ENCODE measurements at places on chromosomes 12 and 14.
A peak's percentile ranks its signal among the peaks of the same experiment; 100 is the strongest.

DNA sequence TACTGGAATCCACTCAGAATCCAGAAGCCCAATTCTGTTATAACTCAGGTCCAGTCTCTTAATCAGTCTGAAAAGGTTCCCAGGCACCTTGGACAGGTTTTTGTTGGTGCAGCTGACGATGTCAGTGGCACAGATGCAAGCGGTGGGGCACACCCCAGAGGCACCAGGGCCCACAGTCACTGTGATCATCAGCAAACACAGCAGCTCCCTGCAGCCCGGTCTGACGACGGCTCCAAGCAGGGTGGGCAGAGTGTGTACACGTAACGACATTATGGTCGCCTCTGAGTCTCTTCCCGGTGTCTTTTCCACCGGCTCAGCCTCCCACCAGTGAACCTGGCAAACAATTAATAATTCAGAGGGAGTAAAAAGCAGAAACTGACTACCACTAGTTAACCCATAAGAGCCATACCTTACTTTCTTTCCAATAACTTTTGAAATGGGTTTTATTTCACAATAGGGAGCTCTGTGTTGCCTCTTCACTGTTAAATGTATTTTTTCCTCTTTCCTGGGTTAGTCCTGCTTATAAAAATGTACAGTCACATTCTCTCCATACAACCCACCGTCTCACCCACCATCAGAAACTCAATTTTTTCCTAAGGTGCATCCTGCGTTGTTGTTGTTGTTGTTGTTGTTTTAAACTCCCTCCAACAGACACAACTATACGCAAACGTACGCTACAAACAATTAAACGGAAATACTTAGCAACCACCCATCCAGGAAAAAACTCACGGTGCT is 521 bp upstream of the PCED1B start:
- DNase-seq, result no peak

GRCh38 chr12:91142221-91142631 is 30.9 kb upstream of the LUM start:
- no peak for DNase-seq

- no peak for DNase-seq
Observed at GRCh38 chr12:64103825-64104740, 118.0 kb downstream of the KICS2 start.

DNA sequence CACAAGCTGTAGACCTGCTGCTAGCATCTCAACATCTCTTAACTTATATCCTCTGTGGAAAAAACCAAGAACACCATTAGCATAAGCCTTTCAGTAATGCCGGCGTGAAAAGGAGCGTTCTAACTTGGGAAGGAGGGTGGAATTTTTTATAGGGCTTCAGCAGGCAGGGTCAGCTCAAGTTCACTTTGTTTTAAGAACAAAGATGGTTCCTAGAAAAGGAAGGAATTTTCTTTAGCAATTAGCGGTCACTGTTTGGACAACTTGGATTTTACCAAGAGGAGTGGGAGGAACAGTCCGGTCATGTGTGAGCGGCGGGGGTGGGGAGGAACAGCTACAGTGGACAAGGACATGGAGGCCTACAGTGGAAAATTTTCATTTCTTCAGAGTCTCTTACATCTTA is 35.9 kb downstream of the BBS10 start:
- DNase-seq, result no peak

DNA sequence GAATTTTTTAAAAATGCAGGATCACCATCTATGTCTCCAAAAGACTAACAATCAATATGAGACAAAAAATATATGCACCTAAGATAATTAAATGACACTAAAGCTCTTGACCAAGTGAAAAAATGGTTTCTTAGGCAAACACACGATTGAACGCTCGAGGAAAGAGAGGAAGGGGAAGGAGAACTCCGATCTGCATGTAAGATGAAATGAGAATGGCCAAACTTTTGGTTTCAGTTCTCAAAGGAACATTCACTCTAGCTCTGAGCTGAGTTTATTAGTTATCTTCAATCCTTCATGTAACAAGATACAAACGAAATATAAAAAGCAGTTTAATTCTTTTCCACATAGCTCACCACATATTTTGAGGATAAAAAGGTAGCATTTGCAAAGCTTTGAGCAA is 2.8 kb downstream of the DYRK4 start:
- no peak for DNase-seq

- no peak for DNase-seq
Observed at GRCh38 chr14:71583194-71583593, 349.0 kb upstream of the RGS6 start.

DNA sequence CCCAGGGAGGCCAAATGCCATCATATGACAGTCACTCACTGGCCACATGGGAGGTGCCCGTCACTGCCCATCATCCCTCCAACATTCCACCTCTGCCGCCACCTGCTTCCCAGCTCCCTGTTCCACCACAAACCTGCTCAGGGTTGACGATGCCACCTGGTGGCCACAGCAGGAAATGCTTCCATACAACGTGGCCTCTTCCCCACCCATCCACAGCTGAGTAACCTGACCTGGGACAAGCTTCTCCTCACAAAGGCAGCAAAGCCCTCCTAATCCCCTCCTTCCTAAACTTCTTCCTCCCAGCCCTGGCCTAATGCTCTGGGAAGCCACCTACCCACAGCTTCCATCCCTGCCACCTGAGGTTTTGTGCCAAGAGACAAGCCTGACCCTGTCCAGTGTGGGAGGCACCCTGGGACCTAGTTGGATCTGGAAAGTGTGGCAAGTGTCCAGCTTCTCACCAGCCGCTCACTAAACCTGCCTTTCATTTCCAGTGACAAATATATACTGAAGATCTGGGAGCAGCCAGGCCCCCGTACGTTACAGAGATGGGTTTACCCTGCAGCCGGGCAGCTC is 4.3 kb downstream of the DEGS2 start:
- DNase-seq, result peak; percentile 76

DNA sequence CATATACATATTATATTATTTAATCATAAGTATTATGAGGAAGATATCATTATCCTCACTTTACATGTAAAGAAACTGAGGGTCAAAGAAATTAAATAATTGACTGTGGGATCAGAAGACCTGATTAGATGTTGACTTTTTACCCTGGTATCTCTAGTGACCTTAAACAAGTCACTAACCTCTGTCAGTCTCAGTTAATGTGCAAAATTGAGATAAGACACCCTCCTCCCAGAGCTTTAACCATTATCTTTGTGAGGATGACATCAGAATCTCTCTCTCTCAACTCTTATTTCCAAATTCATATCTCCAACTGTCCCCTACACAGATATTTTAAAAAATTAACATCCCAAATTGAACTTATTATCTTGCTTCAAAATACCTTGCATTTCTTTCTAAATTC is 177.8 kb downstream of the KLHL28 start:
- no peak for DNase-seq

GRCh38 chr14:58746261-58746660 is 108.5 kb downstream of the DACT1 start:
- no peak for DNase-seq

DNA sequence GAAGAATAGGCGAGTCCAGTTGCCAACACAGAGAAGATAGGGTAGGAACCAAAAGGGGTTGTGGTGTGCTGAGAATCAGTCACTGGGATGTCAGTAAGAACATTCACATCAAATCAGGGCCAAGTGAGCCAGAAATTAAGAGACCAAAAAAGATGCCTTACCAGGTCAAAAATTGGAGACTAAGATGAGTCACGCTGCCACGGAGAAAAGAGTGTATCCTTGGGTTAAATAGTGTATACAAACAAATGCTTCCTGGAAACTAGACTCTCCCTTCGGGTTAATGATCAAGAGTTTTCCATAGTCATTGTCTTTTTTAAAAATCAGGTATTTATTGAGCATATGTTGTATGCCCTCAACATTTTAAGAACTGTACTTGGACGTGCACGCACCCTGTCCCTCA is 45.2 kb upstream of the BAZ1A start:
- DNase-seq, result no peak

DNA sequence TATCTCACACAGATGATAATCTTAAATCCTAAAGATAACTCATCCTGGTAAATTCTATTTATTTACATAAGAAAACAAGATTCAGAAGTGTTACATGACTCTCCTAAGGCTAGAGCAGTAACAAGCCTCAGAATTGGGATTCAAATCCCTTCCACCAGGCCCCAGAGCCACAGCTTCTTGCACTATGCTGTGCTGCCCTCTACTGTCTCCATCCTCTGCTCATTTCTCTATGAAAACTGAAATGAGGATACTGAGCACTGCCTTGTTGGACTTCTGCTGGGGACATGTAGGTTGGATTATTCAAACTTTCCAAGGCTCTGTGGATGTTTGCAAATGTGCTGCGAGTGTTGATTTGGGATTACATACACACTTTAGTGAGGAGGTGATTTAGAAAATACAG is 23.5 kb upstream of the C12orf50 start:
- peak; percentile 45 for DNase-seq

- peak; percentile 22 for DNase-seq
Observed at GRCh38 chr12:93852173-93852591, 175.0 kb downstream of the CRADD start.

- DNase-seq, result no peak
Observed at GRCh38 chr12:57429473-57430111, 1.3 kb downstream of the R3HDM2 start.

- DNase-seq, result no peak
Observed at GRCh38 chr12:14879222-14879933, 6.3 kb downstream of the MGP start.

- DNase-seq, result peak; percentile 17
Observed at GRCh38 chr12:39145175-39145999, 240.0 kb upstream of the CPNE8 start.

- DNase-seq, result no peak
Observed at GRCh38 chr12:65537978-65538377, 259.5 kb downstream of the MSRB3 start.

DNA sequence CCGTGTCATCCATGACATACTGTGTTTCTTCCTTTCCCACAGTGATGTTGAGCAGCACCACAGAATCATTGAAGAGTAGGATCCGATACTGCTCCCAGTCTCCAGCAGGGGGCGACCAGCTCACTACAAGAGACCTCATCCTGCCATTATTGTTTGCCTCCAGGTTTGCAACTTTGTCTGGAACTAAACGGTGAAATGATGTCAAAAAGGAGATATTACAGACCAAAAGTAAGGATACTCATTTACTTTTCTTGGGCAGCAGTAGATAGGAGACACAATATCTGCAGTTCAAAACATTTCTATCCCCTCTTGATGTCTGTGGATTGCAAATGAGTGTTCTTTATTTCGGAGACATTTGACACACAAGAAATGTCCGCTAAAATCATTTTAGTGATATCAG is 47.2 kb downstream of the PTPRB start:
- DNase-seq, result peak; percentile 46

DNA sequence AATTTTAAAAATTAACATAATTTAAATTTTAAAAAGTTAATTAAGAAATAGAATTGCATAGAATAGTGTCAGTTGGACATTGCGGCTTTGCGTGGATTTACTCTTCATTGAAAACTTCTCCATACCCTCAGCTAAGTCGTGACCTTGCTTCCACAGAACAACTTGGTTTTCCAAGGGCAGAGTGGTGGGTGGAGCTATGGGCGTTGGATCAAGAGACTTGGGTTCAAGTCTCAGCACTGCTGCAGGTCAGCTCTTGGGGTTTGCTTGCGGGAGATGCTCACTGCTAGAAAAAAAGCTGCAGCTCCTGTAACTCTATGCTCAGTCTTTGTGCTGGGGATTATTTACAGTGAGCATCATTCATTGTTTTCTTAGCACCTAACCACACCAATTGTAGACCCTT is 133.7 kb downstream of the PRIMA1 start:
- no peak for DNase-seq

DNA sequence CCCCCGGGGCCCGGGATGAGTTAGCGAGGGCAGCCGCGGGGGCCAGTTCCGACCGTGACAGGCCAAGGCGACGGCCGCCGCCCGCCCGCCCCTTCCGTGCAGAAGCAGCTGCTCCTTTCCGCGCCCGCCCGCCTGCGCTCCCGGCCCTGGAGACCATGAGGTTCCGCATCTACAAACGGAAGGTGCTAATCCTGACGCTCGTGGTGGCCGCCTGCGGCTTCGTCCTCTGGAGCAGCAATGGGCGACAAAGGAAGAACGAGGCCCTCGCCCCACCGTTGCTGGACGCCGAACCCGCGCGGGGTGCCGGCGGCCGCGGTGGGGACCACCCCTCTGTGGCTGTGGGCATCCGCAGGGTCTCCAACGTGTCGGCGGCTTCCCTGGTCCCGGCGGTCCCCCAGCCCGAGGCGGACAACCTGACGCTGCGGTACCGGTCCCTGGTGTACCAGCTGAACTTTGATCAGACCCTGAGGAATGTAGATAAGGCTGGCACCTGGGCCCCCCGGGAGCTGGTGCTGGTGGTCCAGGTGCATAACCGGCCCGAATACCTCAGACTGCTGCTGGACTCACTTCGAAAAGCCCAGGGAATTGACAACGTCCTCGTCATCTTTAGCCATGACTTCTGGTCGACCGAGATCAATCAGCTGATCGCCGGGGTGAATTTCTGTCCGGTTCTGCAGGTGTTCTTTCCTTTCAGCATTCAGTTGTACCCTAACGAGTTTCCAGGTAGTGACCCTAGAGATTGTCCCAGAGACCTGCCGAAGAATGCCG is 699 bp downstream of the MGAT2 start:
- DNase-seq, result peak; percentile 58

DNA sequence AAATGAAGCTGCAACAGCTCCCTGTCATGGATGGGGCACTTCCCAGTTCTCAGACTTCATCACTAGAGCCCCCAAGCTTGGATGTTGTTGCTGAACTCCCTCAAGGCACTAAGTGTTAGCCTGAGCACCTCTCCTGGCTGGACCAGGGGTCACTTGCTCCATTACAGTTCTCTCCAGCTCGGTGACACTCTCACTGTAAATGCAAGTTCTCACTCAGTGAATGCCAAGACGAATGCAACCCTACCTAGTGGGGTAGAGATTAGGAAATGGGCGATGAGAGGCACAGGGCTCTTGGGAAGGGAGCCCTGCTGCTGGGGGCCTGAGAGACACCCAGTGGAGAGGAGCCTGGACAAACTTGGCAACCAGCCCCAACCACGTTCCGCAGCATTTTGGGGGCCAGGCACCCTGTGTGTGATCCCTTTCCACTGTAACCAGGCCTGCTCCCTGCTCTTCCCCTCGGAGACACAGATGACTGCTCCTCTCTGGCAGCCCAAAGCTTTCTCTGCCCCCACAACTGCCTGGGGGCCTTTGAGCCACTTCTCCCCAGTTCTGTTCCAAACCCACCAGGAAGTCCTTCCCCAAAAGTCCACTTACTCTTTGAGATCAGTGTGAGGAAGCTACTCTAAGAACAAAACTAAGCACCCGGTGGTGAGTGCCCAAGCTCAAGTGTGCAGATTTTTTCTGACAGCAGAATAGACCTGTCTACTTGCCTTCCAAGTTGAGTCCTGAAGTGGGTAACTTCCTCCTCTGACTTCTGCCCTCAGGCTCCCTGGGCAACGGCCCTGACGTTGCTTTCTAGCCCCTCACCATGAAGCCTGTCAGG is 8.0 kb upstream of the SELPLG start:
- DNase-seq, result no peak
